ENCODE measurements at places on chromosomes 4 and X. TPM values are rescaled to one million over a fixed set of nuclear protein-coding genes. Genes with fewer than 3 reads are reported as not detected.

Gene MAGEB18
- not detected for total RNA-seq

Gene STK32B
- not detected for total RNA-seq

Gene SPARCL1
- total RNA-seq, result not detected

Gene NONO
- total RNA-seq, result 412 TPM

Gene GAGE10
- total RNA-seq, result not detected

Gene GPRASP3
- 1.7 TPM for total RNA-seq

Gene KIT
- total RNA-seq, result 0.03 TPM

Gene SORCS2
- total RNA-seq, result not detected

Gene ZAR1
- total RNA-seq, result not detected

Gene FRG2
- total RNA-seq, result not detected

Gene NXF2B
- total RNA-seq, result not detected

Gene KLHL8
- total RNA-seq, result 9.2 TPM

Gene F11
- total RNA-seq, result not detected

Gene LRP2BP
- total RNA-seq, result 0.70 TPM

Gene DUSP9
- total RNA-seq, result not detected

Gene SPANXC
- total RNA-seq, result not detected

All from activated naive CD4-positive, alpha-beta T cell treated with anti-CD3 and anti-CD28 coated beads, Interleukin-2, amount 10 ng/mL, durations not matched to agents 5 hours and 36 hours (primary cell).